Dermis blood vessel endothelial cell (primary cell): ENCODE measurements at places on chromosomes 2 and 18. TPM values are rescaled to one million over a fixed set of nuclear protein-coding genes. Genes with fewer than 3 reads are reported as not detected.

The CRYBA2 gene
- total RNA-seq: not detected in 2 replicates

The MCEE gene
- total RNA-seq: 9.7 and 14.0 TPM in 2 replicates

The CD8B2 gene
- total RNA-seq: not detected in 2 replicates

The ANKRD30BL gene
- not detected in 2 replicates for total RNA-seq

The NGEF gene
- 0.17 and 0.33 TPM in 2 replicates for total RNA-seq
